Mesothelial cell of epicardium (in vitro differentiated cells): ENCODE measurements at places on chromosomes 3 and 15. TPM values are rescaled to one million over a fixed set of nuclear protein-coding genes. Genes with fewer than 3 reads are reported as not detected.

DNA sequence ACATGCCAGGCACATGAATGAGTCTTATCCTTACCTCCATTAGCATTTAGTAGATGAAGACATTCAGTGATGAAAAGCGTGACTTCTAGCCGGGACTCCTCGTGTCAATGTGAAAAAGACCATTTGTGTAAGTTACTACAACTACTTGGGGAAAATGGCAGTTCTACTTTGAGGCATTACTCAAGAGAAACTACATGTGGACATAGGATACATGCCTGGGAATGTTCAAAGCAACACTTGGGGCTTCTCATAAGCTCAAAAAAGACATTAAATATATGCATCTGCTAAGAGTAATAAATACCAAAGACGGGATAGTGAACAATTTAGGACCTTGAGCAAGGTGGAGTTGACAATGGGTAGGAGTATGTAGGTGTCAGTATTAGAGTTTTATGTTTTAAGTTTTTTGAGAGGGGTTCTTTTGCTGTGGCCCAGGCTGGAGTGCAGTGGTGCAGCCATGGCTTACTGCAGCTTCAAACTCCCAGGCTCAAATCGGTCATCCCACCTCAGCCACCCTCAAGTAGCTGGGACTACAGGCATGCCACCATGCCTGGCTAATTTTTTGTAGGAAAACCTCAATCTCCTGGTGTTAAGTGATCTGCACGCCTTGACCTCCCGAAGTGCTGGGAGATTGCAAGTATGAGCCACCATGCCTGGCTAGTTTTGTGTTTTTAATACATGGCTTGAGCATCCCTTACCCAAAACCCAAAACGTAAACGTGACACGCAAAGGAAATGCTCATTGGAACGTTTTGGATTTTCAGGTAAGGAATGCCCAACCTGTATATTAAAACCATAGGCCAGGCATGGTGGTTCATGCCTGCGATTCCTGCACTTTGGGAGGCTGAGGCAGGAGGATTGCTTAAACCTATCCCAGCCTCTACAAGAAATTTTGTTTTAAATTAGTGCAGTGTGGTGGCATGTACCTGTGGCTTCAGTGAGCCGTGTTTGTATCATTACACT, 3.9 kb downstream of the RPLP1 start:
- no peak for DNase-seq

GRCh38 chr3:8817486-8817885, 48.1 kb upstream of the OXTR start:
- DNase-seq: no peak

DNA sequence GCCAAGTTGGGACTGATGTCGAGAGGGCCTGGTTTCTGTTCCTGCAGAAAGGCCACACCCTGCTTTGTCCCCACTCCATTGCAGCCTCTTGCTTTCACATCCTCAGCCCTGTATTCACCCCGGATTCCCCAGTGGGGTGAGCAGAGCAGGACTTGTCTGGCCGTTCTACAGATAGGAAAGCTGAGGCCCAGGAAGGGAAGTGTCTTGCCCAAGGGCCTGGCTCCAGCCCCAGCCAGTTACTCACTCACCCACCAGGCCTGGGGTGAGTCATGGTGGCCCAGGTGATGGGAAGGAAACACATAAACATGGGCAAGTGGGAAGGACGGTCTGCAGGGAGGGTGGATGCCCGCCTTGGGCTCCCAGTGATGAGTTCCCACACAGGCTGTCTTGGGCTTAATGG, 6.1 kb upstream of the DUSP7 start:
- no peak for DNase-seq

- no peak for DNase-seq
Observed at GRCh38 chr15:65249641-65250040, 37.0 kb downstream of the PARP16 start.

DNA sequence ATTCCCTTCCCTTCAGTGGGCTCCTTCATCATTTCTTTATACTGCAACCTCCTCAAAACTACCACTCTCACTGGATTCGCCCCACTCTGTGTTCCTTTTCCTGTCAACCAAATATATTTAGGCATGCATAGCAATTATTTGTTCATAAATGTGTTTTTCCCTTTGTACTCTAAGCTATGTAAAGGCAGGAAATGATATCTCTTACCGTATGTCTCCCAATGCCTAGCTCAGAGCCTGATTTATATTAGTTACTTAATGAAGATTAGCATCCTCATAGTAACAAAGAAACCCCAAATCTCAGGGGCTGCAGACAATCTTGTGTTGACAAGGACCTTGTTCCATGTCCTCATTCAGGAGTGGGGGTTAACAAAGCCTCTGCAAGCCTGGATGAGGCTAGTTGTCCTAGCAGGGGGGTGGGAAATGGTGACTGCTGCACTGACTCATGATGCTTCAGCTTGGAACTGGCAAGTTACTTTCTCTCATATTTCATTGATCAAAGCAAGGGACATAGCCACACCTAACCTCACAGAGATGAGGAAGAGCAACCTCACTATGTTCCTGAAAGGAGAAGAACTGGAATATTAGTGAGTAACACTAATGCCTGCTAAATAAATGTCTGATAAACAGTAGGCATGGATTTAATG, 15.2 kb downstream of the PHLDB2 start:
- DNase-seq: no peak

DNA sequence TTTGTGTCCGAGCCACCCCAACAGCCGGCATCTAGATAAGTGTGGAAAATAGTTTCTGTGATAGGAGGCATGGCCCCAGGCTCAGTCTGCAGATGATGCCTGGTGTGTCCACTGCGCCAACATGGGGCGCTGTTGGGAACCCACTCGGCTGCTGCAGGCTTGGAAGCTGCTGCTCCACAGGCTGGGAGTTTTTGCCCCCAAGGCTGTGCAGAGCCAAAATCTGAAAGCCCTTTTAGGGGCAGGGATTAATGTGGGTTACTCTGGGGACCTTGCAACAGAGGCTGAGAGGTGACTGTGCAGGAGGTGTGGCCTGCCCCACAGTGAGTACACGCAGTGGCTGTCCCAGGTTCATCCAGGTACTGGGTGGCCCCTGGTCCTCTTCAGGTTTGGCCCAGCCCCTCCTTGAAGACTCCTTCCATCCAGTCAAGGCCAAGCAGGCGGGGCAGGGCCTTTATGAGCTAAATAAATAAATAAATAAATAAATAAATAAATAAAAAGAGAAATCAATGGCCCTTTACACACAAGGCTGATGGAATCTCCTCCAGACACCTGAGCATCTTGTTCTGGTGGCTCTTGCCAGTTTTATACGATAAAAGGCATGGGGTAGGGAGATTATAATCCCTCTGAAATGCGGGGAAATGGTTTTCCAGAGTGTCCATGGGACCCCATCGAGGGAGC, 73.8 kb downstream of the AAGAB start:
- DNase-seq: no peak

GRCh38 chr3:126021702-126022101, 52.7 kb downstream of the ROPN1B start:
- DNase-seq: no peak

GRCh38 chr3:32842531-32842931, 24.7 kb downstream of the TRIM71 start:
- no peak for DNase-seq

The CP gene
- 22.6 to 28.4 TPM (median 24.2 TPM) in 3 replicates for total RNA-seq

The BUB1B gene
- 29.0 to 38.2 TPM (median 35.5 TPM) in 3 replicates for total RNA-seq

The HTR3C gene
- not detected in 3 replicates for total RNA-seq
